CD4-positive, alpha-beta memory T cell (primary cell): ENCODE measurements at places on chromosomes 3 and 15.

GRCh38 chr15:37133602-37134001 is 33.3 kb upstream of the MEIS2 start:
- no peak for DNase-seq

GRCh38 chr15:79743032-79743431 is 153.8 kb downstream of the MTHFS start:
- DNase-seq = no peak

- no peak for DNase-seq
Observed at GRCh38 chr3:172096881-172097420, 57.6 kb downstream of the FNDC3B start.

- DNase-seq = no peak
Observed at GRCh38 chr3:160061525-160061924, 72.9 kb downstream of the IL12A start.

GRCh38 chr15:55279746-55280351 is 9.8 kb downstream of the RAB27A start:
- peak; percentile 43 for DNase-seq

GRCh38 chr15:60009124-60009960 is 5.2 kb downstream of the FOXB1 start:
- DNase-seq = no peak

DNA sequence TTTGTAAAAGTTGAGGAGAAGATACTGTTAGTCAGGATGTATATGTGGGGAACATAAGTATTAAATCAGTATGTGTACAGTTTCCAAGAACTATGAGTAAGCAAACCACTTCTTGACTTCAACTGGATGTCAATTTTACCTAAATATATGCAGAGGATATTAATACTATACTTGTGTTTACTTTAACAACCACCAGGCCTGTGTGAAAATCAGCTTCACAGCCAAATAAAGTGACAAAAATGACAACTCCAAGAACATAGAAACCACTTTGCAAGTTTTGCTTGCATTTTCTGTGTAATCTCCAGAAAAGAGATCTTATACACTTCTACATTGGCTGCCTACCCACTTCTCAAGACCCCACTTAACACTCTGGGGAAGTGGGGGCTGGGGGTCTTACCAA is 293.3 kb upstream of the RORA start:
- DNase-seq = no peak

DNA sequence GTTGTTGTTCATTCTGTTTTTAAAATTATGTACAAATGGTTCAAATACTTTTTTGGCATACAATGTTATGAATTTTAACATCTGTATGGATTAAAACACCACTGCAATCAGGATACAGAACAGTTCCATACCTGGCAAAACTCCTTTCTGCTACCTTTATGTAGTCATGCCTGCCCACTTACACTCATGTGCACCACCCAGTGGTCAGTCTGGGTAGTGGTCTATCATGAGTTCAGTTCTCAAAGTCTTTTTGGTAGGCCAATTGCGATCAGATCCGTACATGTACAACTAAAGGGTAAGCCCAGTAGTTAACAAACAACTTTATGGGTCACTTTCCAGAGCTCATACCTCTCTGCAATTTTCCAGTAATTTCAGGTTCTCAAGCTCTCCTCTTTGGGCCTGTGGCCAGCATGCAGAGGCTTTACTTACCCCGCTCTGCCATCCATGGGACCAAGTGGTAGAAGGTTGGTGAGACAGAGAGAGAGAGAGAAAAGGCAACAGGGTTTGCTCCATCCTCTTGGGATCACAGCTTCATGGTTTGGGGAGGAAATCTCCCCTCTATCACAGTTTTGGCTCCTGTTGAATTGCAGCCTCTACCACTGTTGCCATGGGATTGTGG is 63.9 kb upstream of the FAM98B start:
- peak; percentile 41 for DNase-seq

GRCh38 chr15:42154212-42154941 is 2.1 kb downstream of the PLA2G4F start:
- DNase-seq = no peak

- DNase-seq = no peak
Observed at GRCh38 chr3:23455775-23456174, 252.6 kb downstream of the UBE2E2 start.

- DNase-seq = no peak
Observed at GRCh38 chr3:1082108-1082507, 10.7 kb upstream of the CNTN6 start.

DNA sequence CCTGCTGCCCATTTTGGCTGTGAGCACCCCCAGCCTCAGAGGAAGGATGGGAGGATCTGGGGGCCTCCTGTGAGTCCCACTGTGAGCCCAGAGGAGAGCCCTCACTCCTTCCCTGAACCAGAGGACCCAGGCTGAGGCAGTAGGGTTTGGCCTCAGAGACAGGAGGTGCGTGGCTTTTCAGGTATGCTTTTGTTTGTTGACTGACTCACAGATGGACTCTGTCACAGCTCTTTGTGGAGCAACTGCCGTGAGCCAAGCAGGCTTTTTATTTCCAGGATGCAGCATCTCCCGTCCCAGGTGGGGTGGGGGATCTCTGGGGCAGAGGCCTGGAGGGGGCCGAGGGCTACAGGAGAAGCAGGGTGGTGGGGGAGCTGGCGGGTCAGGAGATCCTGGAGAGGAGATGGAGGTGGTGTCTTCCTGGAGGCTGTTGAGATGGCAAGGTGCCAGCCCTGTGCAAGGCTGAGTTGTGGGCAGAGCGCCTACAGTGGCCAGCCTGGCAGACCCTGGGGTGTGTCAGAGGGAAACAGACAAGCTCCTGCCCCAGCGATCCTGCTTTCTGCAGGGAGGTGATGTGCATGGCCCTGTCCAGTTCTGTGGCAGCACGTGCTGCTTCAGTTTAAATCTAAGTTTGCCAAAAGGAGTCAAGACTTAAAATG is 24.0 kb downstream of the PLXNA1 start:
- no peak for DNase-seq

DNA sequence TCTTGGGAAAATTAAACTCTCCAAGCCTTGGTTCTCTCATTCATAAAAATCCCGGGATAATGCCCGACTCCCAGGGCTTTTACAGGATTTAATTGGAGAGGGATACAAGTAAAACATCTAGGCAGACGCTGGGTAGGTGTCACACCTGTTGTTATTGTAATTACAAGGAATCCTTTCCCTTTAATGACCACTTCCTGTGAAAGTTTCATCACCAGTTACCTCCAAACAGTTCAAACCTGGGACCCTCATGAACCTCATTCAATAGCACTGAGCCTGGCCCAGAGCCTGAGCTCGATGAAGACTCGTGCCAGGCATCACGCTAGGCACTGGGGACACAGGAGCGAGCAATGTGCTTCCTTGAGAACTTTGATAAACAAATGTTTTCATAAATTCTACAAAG is 2.1 kb upstream of the RYK start:
- DNase-seq = no peak

DNA sequence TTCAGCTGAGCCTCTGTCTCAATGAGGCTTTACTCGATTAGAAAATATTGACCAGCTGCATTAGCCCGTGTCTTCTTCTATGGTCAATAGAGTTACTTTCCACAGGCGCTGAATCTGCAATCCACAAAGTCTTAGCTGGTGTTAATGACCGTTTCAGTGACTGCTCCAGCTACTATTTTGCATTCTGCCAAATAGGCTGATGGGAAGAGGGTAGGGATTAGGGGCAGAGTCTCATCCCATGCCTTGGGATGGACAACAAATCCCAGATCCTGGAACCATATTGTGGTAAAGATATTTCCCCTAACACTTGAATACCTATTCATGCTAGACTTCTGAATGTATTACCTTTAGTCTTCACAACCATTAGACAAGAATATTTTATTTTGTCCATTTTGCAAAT is 29.5 kb upstream of the MAGI1 start:
- DNase-seq = no peak

DNA sequence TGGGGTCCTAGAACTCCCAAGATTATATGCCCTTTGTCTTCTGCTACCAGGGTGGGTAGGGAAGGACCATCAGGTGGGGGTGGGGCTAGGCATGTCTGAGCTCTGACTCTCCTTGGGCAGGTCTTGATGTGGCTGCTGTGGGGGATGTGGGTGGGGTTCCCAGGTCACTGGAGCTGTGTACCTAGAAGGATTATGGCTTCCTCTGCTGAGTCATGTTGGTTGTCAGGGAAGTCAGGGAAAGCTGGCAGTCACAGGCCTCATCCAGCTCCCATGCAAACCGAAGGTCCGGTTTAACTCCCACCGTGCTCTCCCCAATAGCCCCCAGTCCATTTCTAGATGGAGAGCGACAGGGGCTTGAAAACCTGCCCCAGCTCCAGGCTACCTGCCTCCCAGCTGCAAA is 35.2 kb downstream of the EID1 start:
- DNase-seq = no peak

DNA sequence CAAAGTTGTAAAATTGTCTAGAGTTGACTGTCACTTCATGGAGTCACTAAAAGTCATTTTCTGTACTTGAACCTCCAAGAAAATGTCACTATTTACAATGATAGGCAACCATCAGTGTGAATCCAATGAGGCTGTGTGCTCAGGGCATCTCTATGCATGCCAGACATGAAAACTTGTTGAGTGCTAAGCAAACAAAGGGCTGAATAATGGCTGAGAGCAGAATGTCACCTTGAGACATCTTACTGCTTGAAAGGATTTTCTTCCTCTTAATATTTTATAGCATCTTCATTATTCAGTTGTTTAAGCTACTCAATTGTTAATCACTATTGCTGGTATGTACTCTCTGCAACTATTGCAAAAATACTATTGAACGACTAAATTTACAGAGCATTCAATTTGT is 184.7 kb downstream of the PLCH1 start:
- DNase-seq = no peak

- no peak for DNase-seq
Observed at GRCh38 chr3:149977386-149977785, 6.7 kb upstream of the PFN2 start.

DNA sequence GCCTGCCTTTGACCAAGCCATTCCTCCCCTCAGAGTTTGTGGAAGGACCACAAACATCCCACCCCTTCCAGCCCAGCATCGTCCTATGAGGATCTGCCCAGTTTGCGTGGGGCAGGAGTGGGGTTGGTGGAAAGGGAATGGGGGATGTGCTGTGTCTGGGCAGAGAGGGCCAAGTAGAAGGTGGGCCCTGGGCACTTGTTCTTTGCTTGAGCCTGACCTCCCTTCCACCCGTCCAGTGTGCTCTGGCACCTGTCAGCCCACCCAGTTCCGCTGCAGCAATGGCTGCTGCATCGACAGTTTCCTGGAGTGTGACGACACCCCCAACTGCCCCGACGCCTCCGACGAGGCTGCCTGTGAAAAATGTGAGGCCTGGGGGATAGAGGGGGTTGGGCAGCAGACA is 10.3 kb downstream of the SPINT1 start:
- DNase-seq = no peak

DNA sequence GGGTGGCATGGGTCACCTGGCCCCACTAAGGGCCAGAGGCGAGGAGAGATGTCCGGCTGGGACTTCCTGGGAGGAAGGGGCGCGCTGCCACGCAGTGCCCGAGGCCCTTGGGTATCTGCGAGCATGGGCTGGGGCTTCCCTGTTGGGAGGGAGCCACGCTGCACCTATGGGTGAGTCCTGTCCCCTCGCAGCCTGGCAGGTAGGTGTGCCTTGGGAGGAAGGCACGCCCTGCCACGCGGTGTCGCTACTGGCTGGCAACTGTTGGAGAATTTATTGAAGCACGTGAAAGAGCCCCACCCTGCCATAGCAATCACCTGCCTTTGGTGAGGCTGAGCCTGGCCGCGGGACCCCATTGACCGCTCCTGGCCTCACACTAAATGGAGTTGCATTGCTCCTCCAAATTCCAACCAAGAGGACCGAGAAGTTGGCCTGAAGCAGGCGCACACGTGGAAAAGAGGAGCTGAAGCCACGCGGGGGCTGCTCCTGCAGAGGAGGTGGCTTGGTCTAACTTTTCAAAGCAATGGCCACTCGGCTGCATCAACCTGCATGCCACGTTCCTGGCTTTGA is 134.2 kb downstream of the TJP1 start:
- no peak for DNase-seq

DNA sequence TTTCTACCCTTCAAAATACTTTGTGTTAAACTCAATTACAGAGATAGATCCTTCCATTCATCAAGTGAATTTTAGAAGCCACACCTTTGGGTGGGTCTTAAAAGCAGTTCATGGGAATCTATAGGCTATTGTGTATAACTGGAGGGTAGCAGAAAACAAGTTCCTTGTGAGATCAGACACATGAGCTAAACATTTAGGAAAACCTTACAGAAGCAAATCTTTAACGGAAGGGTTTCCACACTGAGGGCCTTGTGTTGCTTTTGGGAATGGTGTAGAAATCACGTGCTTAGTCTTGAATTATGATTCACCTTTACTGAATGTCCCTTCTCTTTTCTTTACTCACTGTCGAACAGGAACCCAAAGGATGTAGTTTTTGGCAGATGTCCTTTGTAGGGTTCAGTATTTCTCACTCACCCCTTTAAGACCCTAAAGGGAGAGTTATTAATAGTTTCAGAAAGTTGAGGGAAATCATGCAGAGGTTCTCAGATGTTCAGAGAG is 257.3 kb upstream of the CTDSPL start:
- DNase-seq = no peak

DNA sequence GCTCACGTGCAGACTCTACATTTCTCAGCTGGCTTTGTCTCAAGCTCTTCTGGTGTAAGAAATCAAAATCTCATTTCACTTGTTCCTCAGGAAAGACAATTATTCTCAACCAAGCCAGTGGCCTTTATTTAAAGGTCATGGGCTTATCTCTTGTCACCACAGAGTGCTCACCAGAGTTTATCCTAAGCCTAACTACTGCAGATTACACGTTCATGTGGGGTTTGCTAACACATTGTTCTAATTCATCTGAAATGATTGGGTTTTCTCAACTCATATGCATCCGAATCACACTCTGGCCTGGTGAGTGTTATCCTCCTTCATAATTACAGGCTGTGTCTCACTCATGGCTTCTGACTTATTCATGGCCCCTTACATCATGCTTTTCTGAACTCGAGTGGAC is 83.3 kb upstream of the TSC22D2 start:
- no peak for DNase-seq

- no peak for DNase-seq
Observed at GRCh38 chr3:31573036-31573779, 40.5 kb downstream of the STT3B start.

DNA sequence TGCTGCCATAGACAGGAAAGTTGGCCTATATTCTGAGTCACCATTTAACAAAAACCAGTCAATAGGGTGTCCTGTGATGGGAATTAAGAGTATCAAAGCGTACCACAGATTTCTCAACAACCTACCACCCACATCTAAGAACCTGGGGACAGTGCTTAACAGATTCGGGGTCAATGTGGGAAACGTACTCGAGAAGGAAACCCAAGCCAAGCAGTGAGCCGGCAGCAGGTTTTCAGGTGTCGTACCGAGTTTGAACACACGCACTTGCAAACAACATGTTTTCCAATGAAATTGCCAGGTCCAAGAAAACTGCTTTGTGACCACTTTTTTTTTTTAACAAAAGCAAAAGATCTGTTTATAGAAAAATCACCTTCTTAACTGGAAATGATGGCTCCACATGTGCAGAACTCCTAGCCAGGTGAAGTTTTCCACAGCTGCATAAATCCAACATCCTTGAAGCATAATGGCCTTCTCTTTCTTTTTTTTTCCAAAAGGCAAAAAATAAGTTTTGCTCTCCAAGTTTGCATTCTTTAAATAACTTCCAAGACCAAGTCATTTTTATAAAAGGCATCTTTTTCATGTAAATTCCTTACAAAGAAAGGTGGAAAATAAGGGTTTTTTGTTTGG is 45.7 kb downstream of the ADAMTS17 start:
- no peak for DNase-seq

GRCh38 chr3:172209333-172210321 is 170.2 kb downstream of the FNDC3B start:
- DNase-seq = no peak

- DNase-seq = no peak
Observed at GRCh38 chr3:193452338-193452737, 73.8 kb upstream of the ATP13A5 start.

- no peak for DNase-seq
Observed at GRCh38 chr3:50381383-50381782, 22.1 kb upstream of the TMEM115 start.
